ENCODE measurements at places on chromosomes 6 and 20. TPM values are rescaled to one million over a fixed set of nuclear protein-coding genes. Genes with fewer than 3 reads are reported as not detected.

NR2E1 gene
- not detected for total RNA-seq

DNPH1 gene
- total RNA-seq = 63.6 TPM

SOBP gene
- 0.42 TPM for total RNA-seq

BMP6 gene
- total RNA-seq = 0.10 TPM

MDFI gene
- not detected for total RNA-seq

EFCAB8 gene
- total RNA-seq = 0.83 TPM

NKAIN4 gene
- not detected for total RNA-seq

CDC40 gene
- total RNA-seq = 14.6 TPM

RNF144B gene
- total RNA-seq = 6.7 TPM

OR14J1 gene
- not detected for total RNA-seq

MAN1A1 gene
- total RNA-seq = 18.7 TPM

PRR18 gene
- not detected for total RNA-seq

PNLDC1 gene
- total RNA-seq = not detected

RIPOR3 gene
- 0.16 TPM for total RNA-seq

TMEM74B gene
- not detected for total RNA-seq

EEF1A2 gene
- total RNA-seq = 456 TPM

SENP6 gene
- 72.6 TPM for total RNA-seq

GJA10 gene
- not detected for total RNA-seq

R3HDML gene
- not detected for total RNA-seq

NRSN1 gene
- total RNA-seq = not detected

ZSCAN16 gene
- 1.2 TPM for total RNA-seq

COL21A1 gene
- 3.3 TPM for total RNA-seq

PTK6 gene
- 5.2 TPM for total RNA-seq

HDGFL1 gene
- total RNA-seq = not detected

PTPRT gene
- not detected for total RNA-seq

HAO1 gene
- total RNA-seq = not detected

MRPS10 gene
- total RNA-seq = 102 TPM

IMPG1 gene
- not detected for total RNA-seq

PABPC1L gene
- total RNA-seq = 3.3 TPM

BANF2 gene
- not detected for total RNA-seq

RBM24 gene
- total RNA-seq = 289 TPM

PDE10A gene
- total RNA-seq = 15.8 TPM

FAM83C gene
- total RNA-seq = not detected

ZNF512B gene
- 23.2 TPM for total RNA-seq

SPTLC3 gene
- 9.0 TPM for total RNA-seq

HLA-DOB gene
- not detected for total RNA-seq

PDYN gene
- total RNA-seq = not detected

PGBD1 gene
- total RNA-seq = 4.8 TPM

GATA5 gene
- total RNA-seq = not detected

ZNF391 gene
- total RNA-seq = 0.03 TPM

SAPCD1 gene
- total RNA-seq = not detected
